SJCRH30 (cell line): ENCODE measurements at places on chromosomes 1 and 21. TPM values are rescaled to one million over a fixed set of nuclear protein-coding genes. Genes with fewer than 3 reads are reported as not detected.

The TMEM61 gene
- not detected in 2 replicates for total RNA-seq

The CAPN9 gene
- total RNA-seq: not detected in 2 replicates

The ZNF593OS gene
- not detected in 2 replicates for total RNA-seq

The IFT25 gene
- 110 and 119 TPM in 2 replicates for total RNA-seq

The RGS4 gene
- 0.05 and 0.12 TPM in 2 replicates for total RNA-seq

The TBX15 gene
- total RNA-seq: 58.0 and 63.1 TPM in 2 replicates
